ENCODE measurements at places on chromosomes 3 and 15.

DNA sequence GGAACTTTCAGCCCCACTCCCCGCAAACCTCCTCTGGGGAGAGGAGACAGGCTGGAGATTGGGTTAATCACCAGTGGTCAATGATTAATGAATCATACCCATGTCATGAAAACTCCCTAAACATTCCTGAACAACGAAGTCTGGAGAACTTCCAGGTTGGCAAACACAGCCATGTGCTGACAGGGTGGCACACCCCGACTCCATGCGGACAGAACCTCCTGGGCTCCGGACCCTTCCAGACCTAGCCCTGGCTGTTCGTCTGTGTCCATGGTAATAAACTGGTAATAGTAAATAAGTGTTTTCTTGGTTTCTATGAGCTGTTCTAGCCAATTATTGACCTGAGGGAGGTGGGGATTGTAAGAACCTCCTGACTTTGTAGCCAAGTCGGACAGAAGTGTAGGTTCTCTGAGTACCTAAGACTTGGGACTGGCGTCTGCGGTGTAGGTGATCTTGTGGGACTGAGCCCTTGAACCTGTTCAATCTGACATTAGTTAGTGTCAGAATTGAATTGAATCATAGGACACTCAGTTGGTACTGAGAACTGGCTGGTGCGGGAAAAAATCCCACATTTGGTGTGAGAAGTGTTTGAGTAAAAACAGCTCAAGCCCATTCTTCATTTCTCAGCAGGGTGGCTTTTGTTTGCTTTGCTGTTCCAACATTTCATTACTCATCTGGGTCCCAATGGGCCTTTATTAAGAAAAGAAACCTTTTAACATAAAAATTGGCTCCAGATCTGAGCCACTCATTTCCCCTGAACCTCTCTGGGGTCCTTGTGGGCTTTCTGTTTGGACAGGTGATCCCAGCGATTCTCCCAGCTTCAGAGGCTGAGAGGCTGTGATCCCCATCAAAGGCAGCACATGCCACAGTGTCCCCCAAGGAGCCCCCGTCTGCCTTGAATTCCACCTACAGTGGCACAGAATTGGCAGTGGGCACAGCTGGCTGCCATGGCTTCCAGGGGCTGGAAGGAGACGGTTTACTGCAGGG is 151.0 kb downstream of the TJP1 start:
- no peak for DNase-seq

- DNase-seq: no peak
These were observed 29.0 kb downstream of the MRPL46 start for GRCh38 chr15:88438181-88438580.

DNA sequence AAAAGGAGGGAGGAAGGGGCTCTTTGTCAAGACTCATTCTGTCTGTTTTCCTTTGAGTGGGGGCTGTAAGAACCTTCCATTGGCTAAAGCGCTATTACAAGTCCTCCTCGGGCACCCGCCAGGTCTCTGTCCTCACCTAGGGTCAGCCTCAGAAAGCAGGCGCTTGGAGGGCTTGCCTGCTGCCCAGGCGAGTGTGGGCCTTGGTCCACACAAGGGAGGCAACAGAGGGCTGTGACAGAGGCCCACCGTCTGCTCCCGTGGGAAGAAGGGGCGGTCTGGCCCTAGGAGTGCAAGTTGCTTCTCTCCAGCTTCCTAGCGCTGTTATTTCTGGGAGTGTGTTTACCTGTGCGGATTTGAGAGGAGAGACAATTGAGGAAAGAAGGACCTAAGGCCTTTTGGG is 24.0 kb upstream of the EHD4 start:
- no peak for DNase-seq

- no peak for DNase-seq
These were observed 66.4 kb upstream of the AGTR1 start for GRCh38 chr3:148631124-148631903.

GRCh38 chr3:121769246-121769645 is 19.7 kb upstream of the GOLGB1 start:
- no peak for DNase-seq
